Esophagus squamous epithelium (tissue), 5 donors: ENCODE measurements at places on chromosomes 5 and 9.

DNA sequence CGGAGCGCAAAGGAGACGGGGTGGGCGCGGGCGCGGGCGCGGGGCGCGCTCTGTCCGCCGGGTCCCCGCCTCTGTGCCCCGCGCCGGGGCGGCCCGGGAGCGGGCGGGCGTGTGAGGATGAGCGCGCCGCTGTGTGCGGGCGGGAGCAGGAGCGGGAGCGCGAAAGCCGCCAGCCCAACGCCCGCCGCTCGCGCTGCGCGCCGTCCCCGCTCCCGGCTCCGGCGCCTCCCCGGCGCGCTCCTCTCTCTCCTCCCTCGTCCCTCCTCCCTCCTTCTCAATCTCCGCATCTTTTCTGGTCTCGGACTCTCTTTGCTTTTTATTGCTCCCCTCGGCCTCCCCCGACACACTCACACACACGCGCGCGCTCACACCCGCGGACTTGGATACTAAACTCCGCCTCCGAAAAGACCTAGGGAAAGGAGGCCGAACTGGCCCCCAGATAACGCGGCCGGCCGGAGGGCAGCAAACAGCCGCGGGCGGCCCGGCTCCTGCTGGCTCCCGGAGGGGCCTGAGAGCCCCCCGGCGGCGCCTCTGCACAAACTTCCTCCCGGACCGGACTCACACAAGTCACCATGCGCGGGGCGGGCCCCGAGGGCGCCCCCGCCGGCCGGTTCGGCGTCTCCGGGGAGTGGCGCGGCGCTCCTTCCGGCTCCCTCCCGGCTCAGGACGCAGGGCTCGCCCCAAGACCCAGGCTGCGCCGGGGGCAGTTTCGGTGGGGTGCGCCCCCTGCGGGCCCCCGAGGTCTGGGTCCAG, at the start of gene FIBCD1:
Gene FIBCD1 (minus strand): TSS at position 596 of the 753 bp plus-strand sequence. CDS start 640 bp downstream, outside the sequence.
- DNase-seq, result no peak

DNA sequence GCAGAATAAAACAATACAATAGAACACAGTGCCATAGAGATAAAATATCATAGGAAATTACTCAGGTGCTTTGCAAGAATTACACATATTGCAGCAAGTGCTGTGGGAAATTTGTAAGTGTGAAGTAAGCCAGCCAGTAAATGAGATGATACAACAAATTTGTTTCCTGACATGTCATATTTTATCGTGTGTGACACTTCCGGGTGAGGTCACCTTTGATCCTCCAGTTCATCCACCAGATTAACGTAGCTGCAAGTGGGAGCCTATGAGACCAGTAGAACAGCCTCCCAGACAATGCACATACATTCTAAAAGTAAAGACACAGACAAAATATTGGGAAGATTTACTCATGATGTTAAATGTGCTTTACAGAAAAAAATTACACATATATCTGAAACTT, 72.2 kb downstream of the PRDM9 start:
- no peak for DNase-seq

DNA sequence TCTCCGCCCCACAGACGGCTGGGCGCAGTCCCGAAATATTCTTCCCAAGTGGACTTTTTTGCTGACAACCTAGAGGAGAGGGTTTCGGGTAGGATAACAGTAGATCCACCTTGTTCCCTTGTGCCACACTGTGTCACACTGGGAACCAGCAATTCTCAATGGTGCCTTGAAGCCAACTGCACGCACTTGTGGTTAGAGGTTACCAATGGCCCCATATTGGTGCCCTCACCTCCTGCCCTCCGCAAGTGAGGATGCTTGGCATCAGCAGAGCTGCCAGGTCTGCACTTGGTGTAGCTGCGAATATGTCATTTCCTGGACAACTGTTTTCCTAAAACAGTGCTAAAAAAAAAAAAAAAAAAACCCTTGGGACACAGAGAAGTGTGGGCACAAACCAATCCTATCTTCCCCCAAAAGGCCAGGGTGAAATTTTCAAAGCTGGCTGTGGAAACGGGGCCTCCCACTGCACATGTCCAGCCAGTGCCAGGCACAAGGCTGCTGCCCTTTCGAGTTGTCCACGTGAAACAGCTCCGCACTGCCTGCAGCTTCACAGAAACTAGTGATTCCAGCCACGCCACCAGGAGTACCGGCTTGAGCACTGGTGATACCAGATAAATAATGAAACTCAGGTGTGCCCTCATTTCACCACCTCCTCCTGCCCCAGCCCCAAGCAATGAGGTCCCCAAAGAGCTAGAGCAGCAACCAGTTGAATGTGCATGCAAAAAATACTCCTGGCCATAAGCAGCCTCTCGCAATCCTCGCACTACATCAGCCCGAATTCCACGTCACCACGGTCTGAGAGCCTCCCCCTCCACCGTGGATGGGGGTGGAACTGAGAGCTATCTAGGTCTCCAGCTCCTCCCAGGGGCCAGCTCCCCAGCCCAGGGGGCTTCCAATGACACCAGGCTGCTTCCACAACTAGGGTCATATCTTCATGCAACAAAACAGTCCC, 51.2 kb downstream of the USP20 start:
- DNase-seq, result no peak

DNA sequence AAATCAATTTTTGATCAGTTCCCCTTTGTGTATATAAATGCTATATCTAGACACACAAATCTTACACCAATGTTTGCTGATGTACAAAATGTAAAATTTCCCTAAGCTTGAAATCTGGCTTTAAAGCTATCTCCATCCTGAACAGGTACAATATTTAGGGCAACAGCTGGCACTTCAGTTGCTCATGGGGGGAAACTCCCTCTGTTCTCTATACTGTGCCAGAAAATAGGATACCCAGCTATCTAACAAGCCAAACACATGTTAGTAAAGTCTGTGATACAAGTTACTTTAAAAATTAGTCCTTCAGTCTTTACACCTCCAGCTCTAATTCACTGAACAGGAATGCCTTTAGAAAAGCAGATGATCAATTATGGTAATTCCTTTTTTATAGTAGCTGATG, 191.8 kb downstream of the SLF1 start:
- DNase-seq, result no peak

DNA sequence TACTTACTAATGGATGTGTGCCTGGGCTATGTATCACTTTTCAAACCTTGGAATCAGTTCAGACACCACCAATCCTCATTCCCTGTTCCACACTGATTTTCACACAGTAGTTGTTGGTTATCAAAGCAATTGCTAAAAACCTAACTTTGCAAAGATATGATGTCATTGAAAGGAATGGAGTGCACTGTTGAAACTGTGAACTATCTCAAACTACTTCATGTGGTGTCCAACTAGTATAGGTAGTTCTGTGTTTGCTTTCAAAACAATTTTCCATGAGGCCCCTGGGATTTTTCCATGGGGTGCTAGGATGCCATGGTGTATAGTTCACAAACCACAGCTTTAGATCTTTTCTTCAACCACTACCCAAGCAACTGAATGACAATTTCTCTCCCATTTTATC, 17.8 kb downstream of the INIP start:
- DNase-seq, result no peak

DNA sequence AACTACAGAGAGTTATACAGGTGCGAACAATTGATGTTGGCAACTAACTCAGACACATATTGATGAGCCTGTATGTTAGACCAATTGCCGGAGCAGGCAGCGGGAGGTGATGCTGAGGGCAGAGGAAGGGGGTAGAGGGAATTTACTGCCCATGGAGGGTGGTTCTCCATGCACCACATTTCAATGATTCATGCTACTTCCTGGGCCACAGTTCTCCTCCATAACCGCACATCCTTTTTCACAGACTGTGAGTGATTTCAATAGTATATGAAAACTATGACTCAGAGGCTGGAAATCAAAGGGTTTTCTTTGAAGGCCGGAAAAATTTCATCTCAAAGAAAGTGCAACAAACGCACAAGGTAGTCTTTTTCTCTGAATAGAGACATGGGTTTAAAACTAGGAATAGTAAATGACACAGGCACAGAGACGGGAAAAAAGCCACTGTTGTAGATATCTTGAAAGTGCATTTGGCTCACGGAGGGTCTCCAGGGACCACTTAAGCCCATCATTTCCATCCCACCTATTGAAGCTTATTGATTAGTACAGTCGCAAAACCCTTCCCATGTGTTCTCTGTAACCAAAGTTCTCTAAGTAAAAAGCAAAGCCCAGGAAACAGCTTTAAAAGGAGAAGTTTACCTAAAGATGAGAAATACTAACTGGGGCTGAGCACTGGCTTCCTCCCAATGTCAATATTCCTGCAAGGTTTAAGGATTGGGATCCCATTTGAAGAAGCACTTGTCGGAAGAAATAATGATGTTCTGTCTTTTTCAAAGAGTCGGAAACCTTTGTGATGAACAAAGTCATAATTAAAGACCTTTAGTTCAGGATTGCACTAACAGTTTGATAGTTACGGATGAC, 28.0 kb upstream of the ADAM19 start:
- no peak for DNase-seq

DNA sequence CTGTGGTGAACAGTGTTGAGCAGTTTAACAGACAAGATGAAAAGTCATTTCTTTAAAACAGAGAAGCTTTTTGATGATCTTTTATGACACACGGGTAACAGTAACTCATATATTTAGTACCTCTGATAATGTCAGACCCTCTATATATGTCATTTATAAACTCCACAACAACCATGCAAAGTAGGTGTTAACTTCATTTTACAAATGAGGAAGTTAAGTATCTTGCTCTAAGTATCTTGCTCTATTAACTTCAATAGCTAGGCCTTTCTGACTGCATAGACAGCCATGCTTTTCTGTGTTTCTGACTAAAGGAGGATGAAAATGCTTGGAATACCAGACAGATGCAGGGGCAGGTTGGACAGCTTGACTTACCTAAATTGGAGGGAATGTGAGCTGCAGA, 1.8 kb downstream of the NUDT2 start:
- DNase-seq, result no peak

GRCh38 chr9:127968700-127969383, 11.9 kb downstream of the EEIG1 start:
- DNase-seq, result no peak

- DNase-seq, result no peak
Observed at GRCh38 chr9:100229136-100229535, 123.6 kb downstream of the TEX10 start.

- no peak for DNase-seq
Observed at GRCh38 chr5:177339107-177339638, 12.3 kb downstream of the LMAN2 start.

DNA sequence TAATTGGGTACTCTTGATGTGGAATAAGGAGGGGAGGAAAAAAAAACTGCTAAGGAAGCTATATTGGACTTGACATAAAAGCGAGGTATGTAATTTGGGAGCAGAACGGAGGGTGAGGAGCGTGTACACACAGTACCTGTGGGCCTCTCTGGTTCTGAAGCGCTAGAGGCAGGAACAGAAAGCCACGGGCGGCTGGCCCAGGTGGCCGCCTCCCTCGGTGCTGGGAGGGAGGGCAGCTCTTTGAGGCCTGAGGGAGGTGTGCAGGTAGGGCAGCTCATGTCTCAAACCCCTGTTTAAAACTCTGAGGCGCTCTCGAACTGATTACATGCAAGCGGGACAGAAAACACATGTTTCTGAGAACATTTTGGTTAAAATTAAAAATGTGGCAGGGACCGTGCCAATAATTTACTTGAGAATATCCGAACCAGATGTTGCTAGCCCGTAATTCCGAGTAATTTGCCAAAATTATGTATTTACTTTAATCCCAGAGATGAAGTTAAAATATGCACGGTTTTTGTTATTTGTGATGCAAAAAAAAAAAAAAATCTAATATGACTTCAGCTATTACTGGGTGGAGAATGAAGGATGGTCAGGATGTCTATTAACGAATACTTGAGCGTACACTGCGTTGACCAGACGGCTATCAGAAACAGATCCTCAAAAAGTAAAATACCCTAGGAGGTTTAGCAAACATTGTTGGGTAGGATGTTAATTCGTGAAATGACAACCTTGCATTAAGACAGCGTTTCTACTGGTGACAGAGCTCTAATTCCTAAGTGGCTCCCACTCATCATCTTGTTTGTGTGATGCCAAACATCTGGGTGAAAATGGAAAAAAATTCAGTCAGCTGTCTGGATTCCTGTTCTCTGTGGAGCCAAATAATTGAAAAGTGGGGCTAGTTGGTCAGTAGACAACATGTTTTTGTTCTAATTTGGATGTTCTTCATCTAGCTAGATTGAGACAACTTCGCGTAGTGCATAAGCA, 24.4 kb upstream of the STC2 start:
- DNase-seq, result no peak

DNA sequence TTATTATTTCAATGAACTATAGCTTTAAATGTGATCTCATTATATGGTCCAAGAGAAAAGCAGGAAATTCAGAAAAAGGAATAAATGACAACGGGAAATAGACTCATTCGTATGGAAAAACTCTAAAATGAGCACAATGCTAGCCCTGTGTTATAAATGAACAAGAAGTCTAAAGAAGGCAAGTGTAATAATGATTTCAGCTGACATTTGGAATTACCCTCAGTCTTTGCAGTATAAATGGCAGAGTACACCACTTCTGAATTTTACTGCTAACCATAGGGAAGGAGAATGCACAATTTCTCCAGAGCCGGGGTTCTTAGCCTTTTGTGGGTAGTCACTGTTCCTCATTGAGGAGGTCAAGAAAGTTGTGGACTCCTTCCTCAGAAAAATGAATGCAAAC, 93.1 kb downstream of the ANKRD55 start:
- no peak for DNase-seq

- DNase-seq, result no peak
Observed at GRCh38 chr9:127098916-127099553, 23.4 kb downstream of the ANGPTL2 start.

- no peak for DNase-seq
Observed at GRCh38 chr5:113202746-113203716, 226.4 kb downstream of the DCP2 start.

DNA sequence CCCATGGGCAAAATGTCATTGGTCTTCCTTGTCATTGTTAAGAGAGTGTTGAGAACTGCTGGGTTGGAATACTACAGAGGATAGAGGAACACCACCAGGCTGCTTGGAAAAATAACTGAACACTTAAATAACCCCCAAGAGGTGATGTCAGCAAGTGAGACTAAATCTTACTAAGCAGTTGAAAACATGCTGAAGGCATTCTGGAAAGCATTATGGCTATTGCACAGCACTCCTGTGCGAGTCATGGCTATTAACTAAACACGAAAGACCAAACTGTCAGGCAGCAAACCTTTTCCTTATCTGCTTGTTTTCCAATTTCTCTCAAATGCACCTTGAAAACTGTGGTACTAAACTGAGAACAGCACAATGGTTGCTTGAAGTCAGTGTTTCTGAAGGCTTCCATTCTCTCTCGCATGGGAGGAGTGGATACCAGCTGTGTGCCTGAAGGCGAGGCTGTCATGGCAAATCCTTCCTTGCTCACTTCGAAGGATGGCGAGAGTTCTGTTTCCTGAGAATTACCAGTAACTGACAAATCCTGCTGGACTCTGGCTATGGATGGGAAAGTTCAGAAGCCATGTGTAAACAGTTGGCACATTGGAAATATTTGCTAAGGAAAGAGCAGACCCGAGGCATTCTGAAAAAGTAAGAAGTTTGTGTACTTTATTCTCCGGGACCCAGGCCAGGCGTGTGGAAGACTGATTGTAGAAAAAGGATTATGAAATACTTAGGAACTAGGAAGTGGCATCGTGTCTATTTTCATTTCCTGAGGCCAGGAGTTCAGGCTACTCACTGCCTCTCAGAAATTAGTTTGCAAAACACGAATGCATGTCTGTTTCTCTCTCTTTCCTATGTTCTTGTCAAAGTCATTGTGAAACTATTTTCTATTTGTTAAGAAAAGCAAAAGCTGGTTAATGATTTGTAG, 182.1 kb downstream of the DMRT2 start:
- DNase-seq, result no peak

GRCh38 chr5:308672-309271, 12.7 kb upstream of the AHRR start:
- no peak for DNase-seq

- no peak for DNase-seq
Observed at GRCh38 chr5:103259705-103260355, 1.3 kb downstream of the MACIR start.

- DNase-seq, result no peak
Observed at GRCh38 chr9:1031951-1032601, 18.1 kb upstream of the DMRT2 start.
